ENCODE measurements at places on chromosomes 1 and 21.

DNA sequence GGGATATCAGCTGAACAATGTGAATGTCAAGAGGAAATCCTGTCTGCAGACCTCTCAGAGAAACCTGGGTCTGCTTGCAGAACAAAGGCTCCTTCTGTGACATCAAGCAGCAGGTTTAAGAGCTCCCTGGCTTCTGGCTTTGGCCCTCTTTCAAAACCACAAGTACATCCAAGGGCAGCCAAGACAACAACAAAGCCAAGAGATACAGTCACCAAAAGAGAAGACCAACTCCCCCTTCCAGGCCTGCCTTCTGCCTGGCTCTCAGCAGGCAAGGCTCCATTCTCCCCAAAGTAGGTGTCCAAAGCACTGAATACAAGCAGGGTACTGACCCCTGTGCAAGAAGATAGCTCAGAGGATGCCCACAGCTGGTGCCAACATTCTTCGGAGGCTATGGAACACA, 11.5 kb downstream of the BCAR3 start:
- DNase-seq = no peak

DNA sequence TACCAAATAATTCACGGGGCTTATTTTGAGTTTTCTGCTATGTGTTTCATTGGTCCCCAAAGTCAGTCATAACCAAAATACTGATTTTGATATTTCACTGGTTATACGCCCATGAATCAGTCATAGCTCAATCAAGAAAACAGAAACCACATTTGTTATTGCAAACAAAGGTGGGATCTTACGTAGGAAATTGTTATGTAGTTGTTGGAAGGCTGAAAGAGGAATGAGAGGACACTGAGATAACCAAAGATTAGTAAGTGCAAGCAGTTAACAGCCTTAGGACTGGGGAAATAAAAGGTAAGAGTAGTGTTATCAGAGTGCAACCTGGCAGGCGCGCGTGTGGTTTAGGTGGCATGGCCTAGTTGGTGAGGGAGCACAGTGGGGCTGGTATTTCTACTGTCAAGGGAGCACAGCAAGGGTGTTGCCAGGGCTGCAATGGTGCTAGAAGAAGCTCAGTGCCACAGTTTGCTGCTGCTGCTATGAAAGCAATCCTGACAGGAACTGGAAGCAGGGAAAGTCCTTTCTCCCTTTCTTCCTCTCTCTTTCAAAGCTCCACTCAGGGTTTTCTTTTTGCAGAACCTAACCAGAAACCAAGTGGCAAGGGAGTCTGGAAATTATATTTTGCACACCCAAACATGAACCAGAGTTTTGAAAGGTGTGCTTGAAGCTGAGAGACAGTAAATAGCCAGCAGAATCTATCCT, 33.7 kb downstream of the RTCA start:
- no peak for DNase-seq

DNA sequence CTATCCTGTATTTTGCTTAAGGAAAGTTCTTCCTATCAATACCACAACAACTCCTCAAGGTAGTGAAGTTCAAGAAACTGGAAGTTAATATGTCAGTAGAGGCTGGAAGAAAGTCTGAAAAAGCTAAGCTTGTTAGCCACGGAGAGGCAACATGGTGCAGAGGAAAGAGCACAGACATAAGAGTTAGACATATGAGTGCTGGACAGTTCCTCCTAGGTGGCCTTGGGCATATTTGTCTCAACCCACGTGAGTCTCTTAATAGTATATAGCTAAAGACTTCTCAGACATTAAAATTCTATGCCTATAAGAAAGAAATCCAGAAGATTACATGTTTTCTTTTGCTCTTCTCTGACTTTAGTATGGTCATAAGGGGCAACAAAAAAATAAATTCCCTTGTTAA, 22.8 kb upstream of the RRP15 start:
- DNase-seq = no peak

GRCh38 chr1:87497380-87498203, 168.9 kb downstream of the LMO4 start:
- no peak for DNase-seq

DNA sequence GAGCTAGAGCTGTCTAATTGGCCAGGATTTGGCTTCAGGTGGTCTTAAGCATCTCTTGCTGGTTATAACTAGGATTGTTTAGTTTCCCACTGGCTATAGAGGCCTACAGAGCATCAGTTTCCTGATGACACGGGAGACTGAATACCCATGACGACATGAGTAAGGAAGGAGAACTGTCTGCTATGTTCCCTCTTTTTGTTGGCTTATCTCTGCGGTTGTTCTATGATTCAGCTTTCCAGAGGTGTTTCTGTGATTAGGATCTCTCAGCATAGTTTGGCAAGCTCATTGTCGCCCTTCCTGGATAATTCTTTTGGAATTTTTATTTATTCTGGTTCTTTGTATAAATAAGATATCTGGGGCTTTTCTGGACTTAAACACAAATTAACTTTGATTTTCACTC, 163.4 kb downstream of the OLFM3 start:
- no peak for DNase-seq

- DNase-seq = no peak
These were observed 19.7 kb downstream of the EDEM3 start for GRCh38 chr1:184734980-184735379.

All from D341Med (cell line).